ENCODE measurements at places on chromosomes 16 and 17.
A peak's percentile ranks its signal among the peaks of the same experiment; 100 is the strongest.

- no peak for DNase-seq
These were observed 18.7 kb downstream of the DCUN1D3 start for GRCh38 chr16:20881503-20881878.

- no peak for DNase-seq
These were observed 36.8 kb downstream of the HS3ST3B1 start for GRCh38 chr17:14337596-14338079.

GRCh38 chr16:8083560-8083959, 506.8 kb downstream of the TMEM114 start:
- DNase-seq = no peak

DNA sequence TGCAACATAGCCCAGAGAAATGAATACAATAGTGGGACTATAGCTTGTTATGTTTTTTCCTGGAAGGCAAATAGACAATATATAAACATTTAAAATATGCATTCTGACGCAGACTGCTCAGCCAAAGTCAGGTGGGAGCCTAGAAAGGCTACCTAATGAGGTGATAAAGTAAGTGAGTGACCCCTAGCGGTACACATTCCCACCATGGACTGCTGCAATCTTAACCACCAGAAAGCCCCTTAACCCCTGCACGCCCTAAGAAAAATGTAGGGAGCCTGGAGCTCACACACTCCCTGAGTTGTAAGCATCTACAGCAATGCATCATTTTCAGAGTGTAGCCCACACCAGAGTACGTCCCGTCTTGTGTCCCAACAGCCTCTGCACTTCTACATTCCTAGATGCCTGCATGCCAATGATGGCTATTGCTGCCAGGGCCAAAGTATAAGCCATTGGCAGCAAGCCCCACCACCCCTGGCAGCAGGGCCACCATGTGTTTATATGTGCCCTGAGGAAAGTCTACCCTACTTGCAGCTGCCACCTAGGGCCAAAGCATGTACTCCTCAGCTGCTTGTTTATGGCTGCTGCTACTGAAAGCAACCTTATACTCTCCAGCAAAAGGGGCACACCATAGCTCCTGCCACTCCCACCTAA, 127.6 kb downstream of the KIF2B start:
- DNase-seq = no peak

- no peak for DNase-seq
These were observed 14.1 kb downstream of the TP53 start for GRCh38 chr17:7673239-7673638.

DNA sequence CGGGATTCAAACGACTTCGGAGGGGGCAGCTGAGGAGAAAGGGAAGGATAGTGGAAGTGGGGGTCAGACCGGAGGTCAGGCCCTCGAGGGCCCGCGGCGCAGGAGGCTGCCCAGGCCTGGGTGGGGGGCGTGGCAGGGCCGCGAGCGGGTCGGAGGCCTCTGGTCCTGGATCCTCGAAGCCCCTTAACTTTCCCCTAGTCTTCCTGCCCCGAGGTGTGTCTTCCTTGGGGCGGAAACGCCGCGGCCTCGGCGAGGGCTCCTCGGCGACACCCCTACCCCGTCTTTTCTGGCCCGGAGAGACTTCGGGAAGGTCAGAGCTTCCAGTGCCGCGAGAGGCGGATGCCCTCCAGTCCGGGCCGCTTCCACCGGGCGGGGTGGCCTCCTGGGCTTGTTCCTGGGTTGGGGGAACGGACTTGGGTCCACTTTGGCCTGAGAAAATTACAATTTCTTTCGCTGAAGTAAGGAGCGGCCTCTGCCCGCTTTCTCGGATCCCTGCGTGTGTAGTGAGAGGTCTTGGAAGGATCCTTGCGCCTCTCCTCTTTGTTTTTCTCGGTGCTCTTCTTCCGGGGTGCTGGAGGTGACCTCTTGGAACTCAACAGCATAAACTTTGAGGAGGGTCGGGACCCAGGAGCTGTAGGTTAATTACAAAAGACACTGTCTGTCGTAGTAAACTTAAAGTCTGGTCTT, 491 bp downstream of the IST1 start:
- no peak for DNase-seq

GRCh38 chr17:17084317-17084835, 42.1 kb downstream of the MPRIP start:
- DNase-seq = no peak

- no peak for DNase-seq
These were observed 33.1 kb downstream of the POLR3E start for GRCh38 chr16:22330326-22330725.

GRCh38 chr16:4475880-4476788, at the start of gene HMOX2:
HMOX2 (plus strand) TSS chr16:4476398; CDS start chr16:4505525, 29,127 bp downstream.
- peak; percentile 98 for DNase-seq

DNA sequence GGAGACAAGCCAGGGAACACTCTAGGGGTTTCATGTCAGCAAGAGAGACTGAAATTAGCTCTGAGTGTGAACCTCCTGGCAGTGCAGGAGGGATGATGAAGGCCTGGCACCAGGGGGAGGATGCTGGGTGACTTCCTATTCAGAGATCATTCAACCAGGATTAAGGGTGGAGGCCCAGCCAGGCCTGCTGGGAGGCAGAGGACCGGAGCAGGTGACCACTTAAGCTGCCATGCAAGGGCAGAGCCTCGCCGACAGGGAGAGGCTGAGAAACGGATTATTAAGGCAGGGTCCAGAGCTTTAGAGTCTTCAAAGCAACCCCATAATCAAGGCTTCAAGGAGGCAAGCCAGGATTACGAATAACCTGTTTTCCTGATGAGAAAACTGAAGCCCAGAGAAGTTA, 10.6 kb upstream of the SRCIN1 start:
- no peak for DNase-seq

DNA sequence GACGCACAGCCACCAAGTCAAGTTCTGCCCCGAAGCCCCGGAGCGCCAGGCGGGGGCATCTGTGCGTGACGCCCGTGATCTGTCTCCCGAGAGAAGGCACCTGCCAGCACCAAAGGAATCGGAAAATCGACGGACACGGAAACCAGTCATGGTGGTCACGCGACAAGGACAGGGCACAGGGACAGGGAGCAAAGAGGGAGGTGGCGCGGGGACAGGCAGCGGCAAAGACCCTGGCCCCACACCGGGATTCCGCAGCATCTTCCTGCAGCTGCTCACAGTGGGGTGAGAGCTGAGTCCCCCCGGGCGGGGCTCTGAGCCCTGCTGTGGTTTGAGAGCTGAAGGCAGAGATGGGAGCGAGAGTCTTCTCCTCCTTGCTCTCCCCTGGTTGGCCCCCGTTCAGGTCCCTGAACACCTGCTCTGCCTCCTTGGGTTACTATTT, 56.4 kb downstream of the ABR start:
- no peak for DNase-seq

- no peak for DNase-seq
These were observed 38.2 kb upstream of the LITAF start for GRCh38 chr16:11624636-11625607.

DNA sequence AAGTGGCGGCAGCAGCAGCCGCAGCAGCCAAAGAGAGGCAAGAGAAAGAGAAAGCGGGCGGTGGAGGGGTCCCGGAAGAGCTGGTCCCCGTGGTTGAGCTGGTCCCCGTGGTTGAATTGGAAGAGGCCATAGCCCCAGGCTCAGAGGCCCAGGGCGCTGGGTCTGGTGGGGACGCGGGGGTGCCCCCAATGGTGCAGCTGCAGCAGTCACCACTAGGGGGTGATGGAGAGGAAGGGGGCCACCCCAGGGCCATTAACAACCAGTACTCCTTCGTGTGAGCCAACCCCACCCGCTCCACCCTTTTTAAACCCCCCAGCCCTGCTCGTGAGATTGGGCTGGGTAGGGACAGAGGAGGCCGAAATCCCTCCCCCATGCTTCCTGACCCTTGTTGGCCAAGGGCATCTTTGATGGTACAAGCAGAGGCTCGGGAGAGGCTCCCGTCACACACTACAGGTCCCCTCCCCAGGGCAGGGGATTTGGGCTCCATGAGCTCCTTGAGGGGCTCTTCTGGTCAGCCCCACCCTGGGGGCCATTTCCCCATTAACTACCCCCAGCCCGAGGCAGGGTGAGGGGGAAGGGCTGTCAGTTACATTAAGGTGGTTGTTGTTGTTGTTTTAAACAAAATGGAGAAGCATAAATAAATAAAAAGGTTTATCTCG, 4.6 kb upstream of the ATP2A1 start:
- DNase-seq = peak; percentile 53

DNA sequence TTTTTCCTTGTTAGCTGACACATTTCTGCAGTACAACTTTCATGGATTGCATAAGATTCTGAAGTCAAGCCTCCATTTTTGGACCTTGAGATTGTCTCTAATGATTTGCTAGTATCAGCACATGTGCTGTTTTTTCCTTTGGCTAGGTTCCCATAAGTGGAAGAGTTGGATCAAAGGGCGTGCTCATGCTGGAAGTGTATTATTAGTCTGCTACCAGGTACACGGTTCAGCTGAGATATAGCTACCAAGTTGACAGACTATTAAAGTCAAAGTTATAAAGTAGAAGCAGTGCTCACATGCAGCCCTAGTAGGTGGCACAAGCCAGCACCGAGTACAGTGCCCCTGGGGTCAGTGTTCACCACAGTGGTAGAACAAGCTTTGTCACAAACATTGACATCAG, 3.2 kb downstream of the FAHD1 start:
- no peak for DNase-seq

Data from activated B cell treated with CpG ODN at 0.5 μM for 24 hours (primary cell).